ENCODE measurements at places on chromosomes 11 and 22.

- ATAC-seq, result no peak
Measured at GRCh38 chr11:7275133-7275532, 23.4 kb downstream of the SYT9 start.

DNA sequence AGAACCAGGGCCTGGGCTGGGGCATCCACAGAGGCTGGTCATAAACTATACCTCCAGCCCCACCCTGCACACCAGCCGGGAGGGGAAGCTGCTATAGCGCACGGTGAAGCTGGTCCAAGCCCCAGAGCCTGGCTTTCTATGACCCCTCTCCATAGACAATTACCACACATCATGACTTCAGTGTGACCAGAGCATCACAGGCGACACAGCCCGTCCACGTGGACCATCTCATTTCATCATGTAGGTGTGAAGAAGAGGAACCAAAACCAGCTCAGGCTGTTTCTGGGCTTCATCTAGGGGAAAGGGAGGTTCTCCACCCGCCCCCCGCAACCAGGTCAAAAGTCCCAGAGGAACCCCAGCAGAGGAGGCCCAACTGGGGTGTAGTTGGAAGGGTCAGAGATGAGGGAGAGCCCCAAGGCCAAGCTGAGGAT is 3.0 kb downstream of the CXCR5 start:
- no peak for ATAC-seq

GRCh38 chr11:72238040-72238450 is 5.9 kb downstream of the PHOX2A start:
- ATAC-seq, result peak; percentile 53

DNA sequence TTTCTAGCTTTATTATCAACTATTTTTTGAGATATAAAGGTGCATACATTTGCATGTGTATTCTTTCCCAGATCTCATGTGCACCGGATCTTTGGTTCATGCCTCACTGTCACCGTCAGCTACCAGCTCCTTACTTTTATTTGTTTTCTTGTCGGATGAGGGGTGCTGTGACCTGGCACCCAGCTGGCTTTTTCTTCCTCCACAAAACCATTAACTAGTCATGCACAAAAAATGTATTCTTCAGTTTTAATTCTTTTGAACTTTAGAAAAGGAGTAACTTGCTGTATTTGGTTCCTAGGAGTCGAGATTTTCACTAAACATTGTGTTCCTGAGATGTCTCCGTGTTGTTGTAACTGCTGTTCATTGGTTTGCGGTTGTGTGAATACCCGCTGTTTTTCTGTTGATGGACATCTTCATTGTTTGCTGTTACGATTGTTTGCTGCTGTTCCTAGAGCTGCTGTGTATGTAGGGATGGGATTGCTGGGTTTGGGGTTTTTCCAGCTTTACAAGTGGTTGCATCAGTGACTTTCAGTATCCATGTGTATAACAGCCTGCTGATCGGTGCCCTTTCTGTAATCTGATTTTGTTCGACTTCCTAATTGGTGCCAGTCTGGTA is 39.4 kb downstream of the MOV10L1 start:
- no peak for ATAC-seq

DNA sequence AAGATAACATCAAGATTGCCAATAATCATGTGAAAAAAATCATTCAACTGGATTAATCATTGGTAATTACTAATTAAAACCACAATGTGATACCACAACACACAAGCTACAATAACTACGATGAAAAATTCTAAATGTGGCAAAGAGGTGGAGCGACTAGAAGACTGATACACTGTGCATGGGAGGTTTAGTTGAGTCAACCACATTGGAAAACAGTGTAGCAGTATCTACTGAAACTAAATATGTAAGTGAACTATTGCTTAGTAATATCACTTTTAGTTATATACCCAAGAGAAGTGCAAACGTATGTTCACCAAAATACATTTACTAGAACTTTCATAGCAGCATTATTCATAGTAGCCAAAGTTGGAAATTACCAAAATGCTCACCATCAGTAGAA is 359.9 kb downstream of the ETS1 start:
- no peak for ATAC-seq

DNA sequence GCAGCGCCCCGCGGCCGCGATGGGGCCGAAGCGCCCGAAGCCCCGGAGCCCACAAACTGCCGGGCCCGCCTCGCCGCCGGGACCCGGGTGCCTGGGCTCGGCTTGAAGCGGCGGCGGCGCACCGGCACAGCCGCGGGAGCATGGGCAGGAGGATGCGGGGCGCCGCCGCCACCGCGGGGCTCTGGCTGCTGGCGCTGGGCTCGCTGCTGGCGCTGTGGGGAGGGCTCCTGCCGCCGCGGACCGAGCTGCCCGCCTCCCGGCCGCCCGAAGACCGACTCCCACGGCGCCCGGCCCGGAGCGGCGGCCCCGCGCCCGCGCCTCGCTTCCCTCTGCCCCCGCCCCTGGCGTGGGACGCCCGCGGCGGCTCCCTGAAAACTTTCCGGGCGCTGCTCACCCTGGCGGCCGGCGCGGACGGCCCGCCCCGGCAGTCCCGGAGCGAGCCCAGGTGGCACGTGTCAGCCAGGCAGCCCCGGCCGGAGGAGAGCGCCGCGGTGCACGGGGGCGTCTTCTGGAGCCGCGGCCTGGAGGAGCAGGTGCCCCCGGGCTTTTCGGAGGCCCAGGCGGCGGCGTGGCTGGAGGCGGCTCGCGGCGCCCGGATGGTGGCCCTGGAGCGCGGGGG is 346 bp downstream of the FJX1 start:
- ATAC-seq, result peak; percentile 8

GRCh38 chr22:36465232-36466021 is 16.0 kb downstream of the TXN2 start:
- peak; percentile 59 for ATAC-seq

DNA sequence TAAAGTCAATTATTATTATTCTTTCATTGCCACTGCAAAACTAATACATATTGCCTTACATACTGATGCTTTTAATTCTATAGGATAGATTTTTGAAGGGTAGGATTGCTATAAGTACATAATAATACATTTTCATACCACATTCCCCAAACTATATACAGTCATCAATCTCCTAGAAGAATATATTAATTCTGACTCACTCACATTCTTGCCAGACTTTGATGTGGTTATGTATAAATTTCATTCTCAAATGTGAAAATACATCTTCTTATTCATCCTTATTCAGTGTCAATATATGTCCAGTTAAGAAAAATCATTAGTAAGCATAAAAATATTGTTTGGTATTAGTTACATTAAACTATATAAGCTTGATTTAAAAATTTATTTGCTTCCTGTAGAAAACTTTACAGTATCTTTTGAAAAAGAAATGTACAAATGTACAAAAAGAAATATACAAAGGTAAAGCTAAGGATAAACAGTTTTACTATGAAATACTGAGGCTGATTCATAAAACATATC is 458.8 kb upstream of the CNTN5 start:
- ATAC-seq, result no peak

GRCh38 chr11:3837793-3838192 is 3.0 kb downstream of the RHOG start:
- ATAC-seq, result no peak

DNA sequence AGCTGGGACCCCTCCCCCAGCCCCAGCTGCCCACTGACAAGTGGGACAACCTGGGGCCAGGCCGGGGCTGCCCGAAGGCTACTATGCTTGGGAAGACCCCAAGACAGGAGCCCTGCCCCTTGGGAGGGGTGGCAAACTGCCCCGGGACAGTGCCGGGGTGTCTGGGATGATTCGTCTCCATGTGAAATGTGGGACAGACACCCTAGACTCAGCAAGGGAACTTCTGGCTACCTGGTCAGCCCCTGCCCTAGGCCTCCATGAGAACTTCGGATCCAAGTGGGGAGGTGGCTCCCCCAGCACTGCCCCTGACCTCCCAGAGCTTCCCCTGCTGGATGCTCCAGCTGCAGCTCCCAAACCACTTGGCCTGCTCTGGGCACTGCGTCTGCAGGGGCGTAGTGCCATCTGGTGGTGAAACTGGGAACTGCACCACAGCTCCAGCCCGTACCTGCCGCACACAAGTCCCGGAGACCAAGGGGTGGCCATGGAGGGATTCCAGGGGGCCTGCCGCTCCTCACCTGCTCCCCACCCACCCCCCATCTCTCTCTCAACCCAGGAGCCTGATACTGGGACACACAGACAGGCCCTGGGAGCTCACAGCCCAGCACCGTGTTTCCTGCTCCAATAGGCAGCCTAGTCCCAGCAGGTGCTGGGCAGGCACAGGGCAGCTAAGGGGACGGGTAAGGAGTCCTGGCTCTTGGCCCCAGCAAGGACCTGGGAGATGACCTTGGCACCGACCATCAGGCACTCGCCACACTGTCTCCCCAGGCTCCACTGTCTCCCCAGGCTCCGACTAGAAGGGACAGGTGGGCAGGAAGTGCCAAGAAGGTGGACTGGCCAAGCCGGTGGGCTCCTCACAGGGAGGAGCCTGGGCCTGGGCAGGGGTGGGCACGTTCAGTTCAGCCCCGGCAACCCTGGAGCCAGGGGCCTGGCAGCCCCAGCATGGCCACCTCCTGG is 194.1 kb downstream of the IGLL1 start:
- ATAC-seq, result peak; percentile 91
